ENCODE measurements at places on chromosomes 16 and 17.

- no peak for DNase-seq
Measured at GRCh38 chr17:75625813-75626486, 7.3 kb upstream of the SMIM5 start.

- no peak for DNase-seq
Measured at GRCh38 chr17:51434434-51435170, 174.3 kb downstream of the UTP18 start.

GRCh38 chr17:56994009-56994792 lies 16.3 kb downstream of the SCPEP1 start:
- no peak for DNase-seq

DNA sequence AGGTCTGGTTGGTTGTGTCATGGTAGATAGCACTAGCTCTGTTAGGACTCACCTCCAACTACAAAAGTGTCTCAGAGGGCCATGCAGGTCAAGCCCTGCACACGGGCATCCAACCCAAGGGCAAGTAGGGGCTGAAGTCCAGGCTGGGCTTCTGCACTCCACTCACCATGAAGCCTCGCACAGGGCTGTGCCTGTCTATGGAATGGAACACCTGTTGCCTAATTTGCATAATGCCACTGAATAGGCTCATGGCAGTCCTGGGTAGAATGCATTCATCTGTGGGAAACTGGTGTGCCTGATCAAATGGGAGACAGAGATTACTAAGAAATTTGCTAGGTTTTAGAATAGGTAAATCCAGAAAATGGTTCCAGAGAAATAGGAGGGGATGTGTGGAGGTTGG lies 8.0 kb upstream of the AKAP1 start:
- DNase-seq: no peak

DNA sequence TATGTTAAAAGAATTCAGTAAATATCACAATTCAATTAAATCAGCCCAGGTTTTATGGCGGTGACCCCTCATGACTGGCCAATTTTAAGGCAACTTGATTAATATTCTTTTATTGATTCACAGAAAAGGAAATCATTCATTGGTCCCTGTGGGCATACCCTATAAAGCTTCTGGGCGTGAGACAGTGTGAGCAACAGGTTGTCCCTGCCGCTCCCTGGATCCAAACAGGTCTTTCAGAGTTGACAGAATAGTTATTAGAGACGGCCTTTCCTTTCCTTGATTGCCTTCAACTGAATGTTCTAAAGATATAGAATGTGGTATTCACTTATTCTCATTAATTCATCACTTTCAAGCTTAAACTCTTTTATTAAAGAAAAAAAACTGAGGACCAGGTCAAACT lies 433.9 kb downstream of the KCNJ2 start:
- DNase-seq: no peak

- DNase-seq: peak; percentile 22
Measured at GRCh38 chr17:61221181-61221580, 178.5 kb upstream of the TBX2 start.

GRCh38 chr17:45170280-45170930 lies 8.7 kb downstream of the HEXIM2 start:
- DNase-seq: no peak

GRCh38 chr17:81916234-81917001 lies 1.6 kb downstream of the SIRT7 start:
- DNase-seq: no peak

DNA sequence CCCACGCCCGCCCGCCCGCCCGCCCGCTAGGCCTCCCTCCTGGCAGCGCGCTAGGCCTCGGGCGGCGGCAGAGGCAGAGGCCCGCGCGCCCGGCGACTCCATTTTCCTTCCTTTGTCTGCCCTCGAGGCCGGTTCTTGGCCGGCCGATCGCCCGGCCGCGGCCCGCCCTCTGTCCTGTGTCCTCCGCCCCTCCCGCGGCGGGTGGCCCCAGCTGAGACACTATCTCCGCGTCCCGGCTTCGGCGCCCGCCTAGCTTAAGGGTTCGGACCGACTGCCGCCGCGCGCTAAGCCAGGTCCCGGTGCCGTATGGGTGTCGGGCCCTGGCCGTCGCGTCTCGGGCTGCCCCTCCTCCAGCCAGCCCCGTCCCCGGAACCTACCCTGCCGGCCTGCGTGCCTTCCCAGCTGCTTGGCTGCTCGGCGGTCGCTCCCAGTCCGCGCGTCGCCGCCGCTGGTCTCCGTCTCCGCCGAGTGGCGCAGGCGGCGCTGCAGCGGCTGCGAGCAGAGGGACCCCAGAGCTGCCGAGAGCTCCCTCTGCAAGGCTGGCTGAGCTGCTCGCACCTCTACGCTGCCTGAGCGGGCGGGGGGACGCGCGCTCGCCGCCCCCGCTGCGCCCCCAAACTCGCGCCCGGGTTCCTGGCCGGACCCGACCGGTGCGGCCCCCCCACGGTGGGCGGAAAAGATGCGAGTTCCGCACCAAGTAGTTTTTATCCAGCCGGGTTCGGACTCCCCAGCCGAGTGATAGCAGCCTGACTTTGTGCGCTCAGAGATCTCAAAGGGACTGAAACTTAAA lies 787 bp downstream of the CTCF start:
- no peak for DNase-seq

- DNase-seq: no peak
Measured at GRCh38 chr16:1784977-1785845, 2.5 kb downstream of the NUBP2 start.

DNA sequence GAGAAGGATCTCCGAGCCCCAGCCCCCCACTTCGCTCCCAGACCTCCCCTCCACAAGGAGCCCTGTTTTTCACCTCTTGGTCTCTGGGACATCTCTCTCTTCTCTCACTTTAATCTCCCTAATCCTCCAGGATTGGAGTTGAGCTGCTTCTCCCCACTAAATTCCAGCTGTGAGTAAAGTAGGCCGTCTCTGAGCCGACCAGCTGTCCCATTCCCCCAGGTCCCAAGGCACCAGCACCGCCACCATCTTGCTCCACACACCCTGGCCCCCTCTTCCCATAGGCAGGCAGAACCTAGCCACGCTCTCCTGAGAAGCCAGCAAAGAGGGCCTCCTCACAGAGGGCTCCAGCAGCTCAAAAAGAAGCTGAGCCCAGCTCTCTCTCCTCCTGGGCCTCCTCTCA lies 878 bp downstream of the DLG4 start:
- no peak for DNase-seq

- DNase-seq: no peak
Measured at GRCh38 chr16:68086336-68086841, 1.2 kb downstream of the NFATC3 start.

Data from hematopoietic multipotent progenitor cell (in vitro differentiated cells).